ENCODE measurements at places on chromosomes 1 and 21.

- DNase-seq: no peak
Measured at GRCh38 chr1:87927391-87928280, 599.0 kb downstream of the LMO4 start.

GRCh38 chr21:46068516-46069079 is 29.3 kb upstream of the COL6A2 start:
- no peak for DNase-seq

DNA sequence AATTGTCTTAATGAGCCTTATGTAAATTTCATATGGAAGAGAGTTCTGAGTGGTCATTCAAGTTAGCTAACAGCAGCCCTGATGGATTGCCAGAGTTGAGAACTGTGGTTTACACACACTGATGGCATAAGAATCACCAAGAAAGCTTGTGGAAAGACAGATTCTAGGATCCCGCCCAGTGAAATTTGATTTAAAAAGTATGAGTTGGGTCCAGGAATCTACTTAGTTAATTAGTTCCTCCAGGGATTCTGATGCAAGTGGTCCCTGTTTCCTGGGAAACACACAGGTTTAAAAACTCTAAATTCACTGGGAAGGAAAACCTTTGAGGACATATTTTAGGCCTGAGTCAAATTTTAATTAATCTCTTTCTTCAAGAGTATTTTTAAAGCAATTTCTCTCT is 144.3 kb downstream of the NTPCR start:
- DNase-seq: no peak

DNA sequence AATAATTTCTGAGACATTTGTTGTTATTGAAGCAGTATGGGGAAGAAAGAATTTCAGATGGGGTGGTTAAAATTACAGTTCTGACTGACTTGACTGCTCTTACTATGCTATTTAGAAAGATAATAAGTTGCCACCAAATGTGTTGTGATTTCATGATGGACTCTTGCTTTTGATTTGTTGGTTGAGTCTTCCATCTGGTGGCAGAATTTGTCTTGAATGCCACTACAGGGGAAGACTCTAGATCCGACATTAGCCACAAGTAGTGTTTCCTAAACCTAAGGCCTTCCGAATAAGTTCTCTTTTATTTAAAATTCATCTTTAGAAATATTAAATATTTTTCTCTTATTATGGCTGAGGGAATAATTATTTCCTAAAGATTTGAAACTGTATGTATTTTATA is 190.9 kb upstream of the ADGRL4 start:
- no peak for DNase-seq

GRCh38 chr1:66396212-66396890 is 137.6 kb upstream of the SGIP1 start:
- peak; percentile 39 for DNase-seq

GRCh38 chr1:117001254-117001927 is at the start of gene CD101:
Gene CD101, plus strand, starts transcription at chr1:117001760. Its CDS starts 58 bp downstream, at chr1:117001818.
- DNase-seq: peak; percentile 70

GRCh38 chr1:232393010-232393409 is 236.9 kb downstream of the SIPA1L2 start:
- no peak for DNase-seq

- DNase-seq: peak; percentile 74
Measured at GRCh38 chr1:151326619-151327222, 495 bp downstream of the PI4KB start.

DNA sequence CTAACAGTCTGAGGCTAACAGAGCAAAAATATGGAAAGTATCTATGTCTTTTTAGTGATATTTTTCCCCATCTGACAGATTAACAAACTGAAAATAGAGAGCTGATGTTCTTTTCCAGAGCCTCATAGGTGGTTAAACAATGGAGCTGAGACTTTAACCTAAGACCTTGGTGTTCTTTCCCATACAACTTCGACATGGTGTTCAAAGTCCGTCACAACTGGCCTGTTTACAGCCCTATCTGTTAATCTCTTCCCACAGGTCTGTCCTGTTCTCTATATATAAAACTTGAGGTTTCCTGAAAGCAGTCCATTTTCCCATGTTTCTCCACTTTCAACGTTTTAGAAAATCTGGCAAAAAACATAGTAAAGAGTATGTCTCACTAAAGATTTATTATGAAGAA is 395.7 kb downstream of the BRINP2 start:
- no peak for DNase-seq

DNA sequence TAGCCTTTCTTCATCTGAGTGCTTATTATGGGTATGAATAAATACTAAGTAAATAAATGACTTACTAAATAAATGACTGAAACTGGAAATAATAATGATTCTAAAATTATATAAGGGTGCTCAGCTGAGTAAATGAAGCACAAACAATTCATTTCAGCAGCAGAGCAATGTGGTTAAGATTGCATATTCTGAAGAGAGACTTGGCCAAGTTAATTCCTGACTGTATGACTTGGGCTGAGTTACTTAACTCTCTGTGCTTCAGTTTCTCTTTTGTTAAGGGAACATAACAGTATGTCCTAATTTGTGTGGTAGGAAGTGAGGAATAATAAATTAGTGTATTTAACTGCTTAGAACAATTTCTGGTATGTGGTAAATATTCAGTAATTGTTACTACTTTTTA is 19.1 kb downstream of the AGL start:
- no peak for DNase-seq

GRCh38 chr21:38354231-38354630 is 97.4 kb downstream of the KCNJ15 start:
- DNase-seq: no peak

All from activated CD4-positive, alpha-beta T cell treated with anti-CD3 and anti-CD28 coated beads for 36 hours (primary cell).